ENCODE measurements at places on chromosomes 11 and 22.

GRCh38 chr11:71096751-71097388 lies 155.5 kb downstream of the SHANK2 start:
- DNase-seq, result no peak

- no peak for DNase-seq
Measured at GRCh38 chr11:72771507-72771906, 19.3 kb upstream of the ARAP1 start.

DNA sequence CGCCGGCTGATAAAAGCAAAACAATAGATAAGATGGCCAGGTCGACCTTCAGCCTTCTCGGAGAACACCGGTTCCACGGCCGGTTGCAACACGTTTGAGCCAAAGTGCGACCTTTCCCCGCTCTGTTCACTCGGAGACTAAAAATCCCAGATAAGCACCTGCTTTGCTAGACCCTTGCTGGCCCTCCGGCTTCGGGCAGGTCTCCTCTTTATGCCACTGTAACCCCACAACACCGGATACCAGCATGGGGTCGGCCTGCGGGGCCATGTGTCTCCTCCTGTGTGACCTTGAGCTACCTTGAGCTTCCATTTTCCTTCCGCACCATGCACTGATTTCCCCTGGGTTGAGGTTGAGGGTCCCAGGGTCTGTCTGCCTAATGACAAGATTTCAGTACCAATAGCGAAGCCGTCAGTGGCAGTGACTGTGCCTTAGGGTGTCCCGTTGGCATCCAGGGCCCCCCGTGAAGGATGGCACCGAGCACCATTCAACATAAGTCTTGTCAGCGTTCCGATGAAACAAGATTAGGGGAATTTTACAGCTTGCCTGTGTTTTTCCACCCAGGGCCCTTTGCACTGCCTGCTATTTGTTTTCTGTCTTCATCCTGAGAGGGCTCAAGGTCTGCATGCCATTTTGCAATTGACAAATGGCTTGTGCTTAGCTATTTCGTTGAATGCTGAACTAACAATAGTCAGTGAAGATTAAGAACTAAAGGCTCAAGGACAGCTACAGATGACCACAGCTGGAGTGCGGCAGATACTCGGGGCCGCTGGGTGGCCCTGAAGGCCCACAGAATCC lies 118.6 kb downstream of the KCNQ1 start:
- DNase-seq, result no peak

GRCh38 chr11:2525166-2525861 lies 80.5 kb downstream of the KCNQ1 start:
- DNase-seq, result no peak

GRCh38 chr11:107834995-107835394 lies 23.6 kb downstream of the SLC35F2 start:
- no peak for DNase-seq

DNA sequence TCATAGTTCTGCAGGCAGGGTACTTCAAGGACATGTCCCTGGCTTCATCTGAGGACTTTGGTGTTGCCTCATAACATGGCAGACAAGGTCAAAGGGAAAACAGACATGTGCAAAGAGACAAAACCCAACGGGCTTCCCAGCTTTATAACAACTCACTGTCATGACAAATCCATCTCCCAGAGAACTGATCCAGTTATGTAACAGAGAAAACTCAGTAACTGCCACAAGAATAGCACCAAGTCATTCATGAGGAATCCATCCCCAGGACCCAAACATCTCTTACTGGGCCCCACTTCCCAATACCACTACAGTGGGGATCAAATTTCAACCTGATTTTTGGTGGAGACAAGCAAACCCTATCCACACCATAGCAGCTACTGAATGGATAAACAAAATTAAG lies 13.0 kb downstream of the OR52N4 start:
- no peak for DNase-seq

- DNase-seq, result no peak
Measured at GRCh38 chr22:42291287-42291686, 20.8 kb upstream of the TCF20 start.

DNA sequence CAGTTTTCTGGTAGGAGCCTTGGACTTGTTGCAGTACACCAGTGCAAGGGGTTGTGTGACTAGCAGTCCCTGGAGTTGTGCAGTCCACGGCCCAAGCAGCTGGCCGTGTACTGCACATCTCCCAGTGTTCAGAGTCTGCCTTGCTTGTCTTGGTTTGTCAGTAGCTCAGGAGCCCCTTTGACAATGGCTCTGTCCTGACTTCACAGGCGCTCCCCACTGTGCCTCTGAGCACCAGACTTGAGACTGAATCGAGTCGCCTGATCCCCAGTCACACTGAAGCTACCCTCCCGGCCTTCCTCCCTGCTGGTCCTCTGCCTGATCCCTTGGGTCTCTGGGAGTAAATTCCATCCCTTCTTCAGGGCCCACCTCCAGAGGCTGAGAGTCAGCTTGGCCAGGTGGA lies 19.4 kb downstream of the SYNGR1 start:
- DNase-seq, result no peak

- no peak for DNase-seq
Measured at GRCh38 chr22:22168190-22168940, 76.2 kb upstream of the VPREB1 start.

GRCh38 chr11:121767433-121767832 lies 314.7 kb upstream of the SORL1-AS1 start:
- DNase-seq, result no peak

GRCh38 chr22:45846952-45847351 lies 130.0 kb downstream of the WNT7B start:
- no peak for DNase-seq

DNA sequence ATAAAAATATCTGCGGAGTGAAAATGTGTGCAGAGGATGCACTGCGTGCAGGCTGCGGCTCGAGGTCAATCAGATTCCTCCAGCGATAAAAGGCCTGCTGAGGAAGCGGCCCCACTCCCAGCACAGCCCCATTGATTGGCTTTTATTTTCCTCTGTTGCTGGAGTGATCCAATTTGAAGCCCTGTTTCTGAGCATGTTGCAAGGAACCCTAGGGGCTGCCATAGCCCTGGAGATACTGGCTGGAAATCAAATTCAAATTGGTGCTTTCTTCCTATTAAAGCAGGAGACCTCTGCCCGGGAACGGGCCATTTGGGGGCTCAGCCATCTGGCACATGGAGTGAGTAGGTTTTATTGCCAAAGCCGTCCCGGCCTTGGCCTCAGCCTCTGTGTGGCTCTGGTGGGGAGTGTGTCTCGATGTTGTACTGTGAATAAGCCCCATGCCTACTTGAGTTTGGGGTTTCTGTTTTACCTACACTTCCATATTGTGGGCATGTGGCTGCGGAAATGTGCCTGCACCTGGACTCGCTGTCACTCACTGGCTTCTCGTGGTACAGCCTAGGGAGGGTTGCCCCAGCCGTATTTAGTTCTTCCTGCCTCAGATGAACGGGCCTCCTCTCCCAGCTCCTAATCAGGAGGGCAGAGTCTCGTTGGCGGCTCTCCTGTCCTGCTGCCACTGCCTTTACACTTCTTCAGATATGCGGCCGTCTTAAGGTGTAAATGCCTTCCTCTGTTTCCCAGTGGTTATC lies 25.6 kb downstream of the PARVB start:
- DNase-seq, result no peak

DNA sequence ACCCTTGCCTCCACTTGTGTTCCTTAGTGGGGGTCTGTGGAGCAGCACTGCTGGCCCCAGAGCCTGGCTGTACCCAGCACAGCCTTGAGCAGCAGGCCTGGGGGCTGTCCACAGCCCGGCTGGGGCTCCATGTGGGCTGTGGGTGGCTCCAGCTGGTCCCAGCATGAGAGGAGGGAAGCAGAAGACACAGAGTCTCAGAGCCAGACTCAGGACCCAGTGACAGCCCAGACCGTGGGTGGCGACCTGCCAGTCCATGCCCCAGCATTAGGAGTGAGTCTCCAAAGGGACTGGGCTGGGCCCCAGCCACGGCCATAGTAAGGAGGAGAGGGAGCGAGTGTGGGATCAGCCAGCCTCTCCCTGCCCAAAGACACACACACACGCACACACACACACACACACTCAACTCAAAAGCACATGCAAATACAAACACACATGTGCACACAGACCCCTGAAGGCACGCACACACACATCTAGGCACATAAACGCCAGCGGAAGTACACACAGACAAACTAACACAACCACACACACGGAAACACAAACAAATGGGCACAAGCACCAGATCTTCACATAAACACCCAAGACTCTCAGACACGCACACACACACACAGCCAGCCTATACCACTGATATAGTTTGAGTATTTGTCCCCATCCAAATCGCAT lies 16.7 kb upstream of the LRRC10B start:
- no peak for DNase-seq

- DNase-seq, result no peak
Measured at GRCh38 chr11:1339066-1339675, 29.7 kb upstream of the TOLLIP start.

- DNase-seq, result no peak
Measured at GRCh38 chr22:49251371-49251770, 576.3 kb downstream of the BRD1 start.

DNA sequence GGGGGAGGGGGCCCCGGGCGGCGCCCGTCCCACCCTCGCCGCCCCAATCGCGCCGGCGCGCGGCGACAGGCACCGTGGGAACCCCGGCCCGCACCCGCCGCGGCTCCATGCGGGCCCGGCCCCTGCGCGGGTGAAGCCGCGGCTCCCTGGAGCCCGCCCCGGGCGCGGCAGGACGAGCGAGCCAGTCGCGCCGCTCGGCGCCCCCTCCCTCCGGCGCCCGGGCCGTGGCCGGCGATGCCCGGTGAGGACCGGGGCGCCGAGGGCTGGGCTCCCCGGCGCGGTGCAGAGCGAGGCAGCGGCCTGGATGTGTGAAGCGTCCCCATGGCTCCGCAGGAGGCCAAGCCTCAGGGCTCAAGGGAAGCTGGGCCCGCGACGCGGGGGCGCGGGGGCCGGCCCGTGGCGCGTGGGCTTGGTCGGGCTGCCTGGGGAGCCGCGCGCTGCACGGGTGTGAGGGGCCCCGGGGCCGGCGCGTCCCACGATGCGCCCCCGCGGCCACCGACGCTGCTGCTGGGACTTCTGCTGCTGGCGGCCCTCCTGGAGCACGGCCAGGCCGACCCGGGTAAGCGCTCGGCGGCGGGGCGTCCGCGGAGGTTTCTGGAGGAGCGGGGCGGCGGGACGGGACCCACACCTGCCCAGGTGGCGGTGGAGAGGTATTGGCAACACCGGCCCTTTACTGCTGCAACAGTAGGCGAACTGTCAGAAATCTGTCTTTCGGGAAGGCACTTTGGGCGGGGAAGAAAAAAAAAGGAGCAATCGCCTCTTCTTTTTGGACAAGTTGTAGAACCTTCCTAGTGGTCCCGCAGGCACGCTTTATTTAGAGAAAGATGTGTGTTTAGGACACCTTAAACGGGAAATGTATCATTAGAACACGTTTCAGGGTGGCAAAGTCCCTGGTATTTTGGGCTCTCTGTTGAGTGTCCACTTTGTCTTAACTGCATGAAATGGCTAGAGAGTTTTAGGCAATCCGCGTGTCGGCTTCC lies 119.4 kb downstream of the HIPK3 start:
- no peak for DNase-seq

DNA sequence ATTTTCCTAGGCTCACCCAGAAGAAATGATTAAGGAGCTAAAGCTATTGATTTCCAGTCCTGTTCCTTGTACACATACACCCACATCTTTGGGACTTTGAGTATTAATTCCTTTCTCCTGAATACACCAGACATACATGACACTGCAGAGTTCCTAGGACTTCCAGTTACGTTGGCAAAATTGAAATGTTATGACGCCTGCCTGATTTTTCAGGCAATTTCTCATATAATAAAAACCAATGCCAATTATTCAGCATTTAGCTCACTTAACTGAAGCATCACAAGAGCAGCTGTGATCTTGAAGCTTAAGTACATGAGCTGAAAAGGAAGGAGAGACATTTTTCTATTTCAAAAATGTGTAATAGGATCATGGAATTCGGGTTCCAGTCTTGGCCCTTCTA lies 4.5 kb downstream of the CLMP start:
- DNase-seq, result no peak

DNA sequence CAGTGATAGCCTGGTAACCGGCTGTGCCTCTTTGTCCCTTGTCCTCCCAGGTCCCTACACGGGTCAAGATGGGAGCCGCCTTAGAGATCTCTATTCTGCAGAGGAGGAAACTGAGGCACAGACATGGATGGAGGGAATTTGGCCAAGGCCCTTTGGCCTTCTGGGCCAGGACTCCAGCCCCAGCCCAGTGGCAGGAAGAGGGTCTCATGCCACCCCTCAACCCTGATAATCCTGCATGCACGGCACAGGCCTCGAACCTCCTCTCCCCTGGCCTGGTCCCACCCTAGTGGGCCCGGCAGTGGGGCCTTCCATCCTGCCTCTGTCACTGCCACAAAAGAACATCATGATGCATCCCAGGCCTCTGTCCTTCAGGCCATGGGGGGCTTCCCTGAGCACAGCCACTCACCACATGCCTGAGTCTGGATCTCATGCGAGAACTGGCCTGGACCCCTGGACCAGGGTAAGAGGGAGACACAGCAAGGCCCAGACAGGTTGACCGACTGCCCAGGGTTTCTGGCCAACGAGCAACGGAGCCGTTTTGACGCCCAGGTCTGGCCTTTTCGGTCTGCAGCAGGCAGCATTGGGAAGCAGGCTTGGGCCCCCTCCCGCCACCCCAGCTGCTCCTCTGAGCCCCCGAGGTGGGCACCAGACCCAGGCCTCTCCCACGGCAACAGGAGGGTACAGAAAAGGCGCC lies 6.5 kb downstream of the LINC01488 start:
- DNase-seq, result no peak

GRCh38 chr11:74493791-74494630 lies 487 bp upstream of the LIPT2 start:
- DNase-seq, result no peak

GRCh38 chr11:71156301-71156700 lies 96.1 kb downstream of the SHANK2 start:
- DNase-seq, result no peak

Measured in activated naive CD4-positive, alpha-beta T cell (primary cell).